ENCODE measurements at places on chromosomes 7 and 10. TPM values are rescaled to one million over a fixed set of nuclear protein-coding genes. Genes with fewer than 3 reads are reported as not detected.

Gene PRKCQ
- total RNA-seq: 0.33 TPM

Gene MSS51
- total RNA-seq: 0.59 TPM

Gene ENTPD1
- 5.7 TPM for total RNA-seq

Gene INSIG1
- 109 TPM for total RNA-seq

Gene TAS2R39
- total RNA-seq: not detected

Gene AMZ1
- total RNA-seq: not detected

Gene RTKN2
- 0.49 TPM for total RNA-seq

Gene TMEM196
- not detected for total RNA-seq

Gene STK17A
- 72.3 TPM for total RNA-seq

Gene HOXA6
- total RNA-seq: 0.42 TPM

Gene ZDHHC4
- 40.5 TPM for total RNA-seq

All from pulmonary artery endothelial cell (primary cell).